ENCODE measurements at places on chromosomes 3 and 15. TPM values are rescaled to one million over a fixed set of nuclear protein-coding genes. Genes with fewer than 3 reads are reported as not detected.

The TRPC1 gene
- 12.2 TPM for total RNA-seq

The NR2E3 gene
- total RNA-seq: 0.37 TPM

The HGD gene
- total RNA-seq: 1.3 TPM

GRCh38 chr3:85455561-85456200 lies 496.9 kb downstream of the CADM2 start:
- no peak for DNase-seq

DNA sequence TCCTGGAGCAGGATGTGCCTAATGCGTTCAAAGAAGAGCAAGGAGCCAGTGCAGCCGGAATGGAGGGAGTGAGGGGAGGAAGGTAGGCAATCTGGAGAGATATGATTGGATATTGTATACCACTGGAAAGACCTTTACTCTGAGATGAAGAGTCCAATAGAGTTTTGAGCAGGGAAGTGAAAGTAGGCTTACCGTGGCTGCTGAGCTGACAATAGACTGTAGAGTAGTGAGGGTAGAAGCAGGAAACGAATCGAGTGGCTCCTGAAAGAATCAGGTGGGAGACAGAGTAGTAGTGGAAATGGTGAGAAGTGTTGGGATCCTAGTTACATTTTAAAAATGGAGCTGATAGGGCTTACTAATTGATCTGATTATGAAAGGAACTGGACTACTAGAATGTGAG lies 51.8 kb upstream of the NUDT16 start:
- no peak for DNase-seq

Data from NCI-H460 (cell line).